Suprapubic skin (tissue), 4 donors: ENCODE measurements at places on chromosomes 7 and 10. TPM values are rescaled to one million over a fixed set of nuclear protein-coding genes. Genes with fewer than 3 reads are reported as not detected.

UBE3C gene
- 88.1 TPM for total RNA-seq

DNA sequence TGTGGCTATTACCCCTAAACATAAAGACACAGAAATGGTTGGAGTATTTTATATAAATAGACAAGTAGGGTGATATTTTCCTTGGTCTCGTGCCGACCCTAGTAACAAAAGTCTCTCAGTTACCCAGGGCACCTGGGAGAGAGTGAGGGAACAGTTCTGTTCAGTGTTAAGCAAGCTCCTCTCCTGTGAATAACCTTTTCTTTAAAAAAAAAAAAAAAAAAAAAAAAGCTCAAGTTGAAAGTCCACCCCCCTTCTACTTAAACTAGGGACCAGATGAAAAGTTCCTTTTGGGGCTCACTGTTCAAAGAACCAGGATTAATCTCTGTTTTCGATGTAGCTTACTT lies 636.9 kb upstream of the GALNT17 start:
- peaks cover 12% of the 10 kb centered on the region for H3K4me1 ChIP-seq
- H3K27me3 ChIP-seq: no peaks in the 10 kb centered on the region
- no peak overlapping the region for H3K4me3 ChIP-seq
- no peaks in the 10 kb centered on the region for H3K36me3 ChIP-seq

- no peak overlapping the region for H3K27ac ChIP-seq
- H3K4me3 ChIP-seq: no peak overlapping the region
- DNase-seq: no peak
- no peaks in the 10 kb centered on the region for H3K36me3 ChIP-seq
Observed at GRCh38 chr10:59577984-59578383, 131.7 kb downstream of the SLC16A9 start.

USP54 gene
- total RNA-seq: 70.2 TPM

DNA sequence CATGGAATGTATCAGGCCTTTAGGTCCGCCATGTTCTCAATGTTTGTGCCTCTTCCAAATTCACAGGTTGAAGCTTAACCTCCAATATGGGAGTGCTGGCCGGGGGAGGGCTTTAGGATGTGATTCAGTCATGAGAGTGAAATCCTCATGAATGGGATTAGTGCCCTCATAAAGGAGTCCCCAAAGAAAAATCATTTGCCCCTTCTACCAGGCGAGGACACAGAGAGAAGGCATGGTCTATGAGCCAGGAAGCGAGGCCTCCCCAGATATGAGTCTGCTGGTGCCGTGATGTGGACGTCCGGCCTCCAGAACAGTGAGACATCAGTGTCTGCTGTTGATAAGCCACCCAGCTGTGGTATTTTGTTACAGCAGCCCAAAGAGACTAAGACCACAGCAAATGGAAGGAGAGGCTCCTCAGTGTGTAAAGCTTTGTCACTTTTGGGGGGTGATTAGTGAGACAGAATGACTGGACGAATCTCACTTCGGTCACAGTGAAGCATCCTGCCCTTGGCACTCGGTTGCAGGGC lies 231.3 kb upstream of the KLF6 start:
- H3K4me1 ChIP-seq: peaks cover 4% of the 10 kb centered on the region
- H3K36me3 ChIP-seq: no peaks in the 10 kb centered on the region
- no peak overlapping the region for H3K4me3 ChIP-seq
- no peaks in the 10 kb centered on the region for H3K27me3 ChIP-seq

DNA sequence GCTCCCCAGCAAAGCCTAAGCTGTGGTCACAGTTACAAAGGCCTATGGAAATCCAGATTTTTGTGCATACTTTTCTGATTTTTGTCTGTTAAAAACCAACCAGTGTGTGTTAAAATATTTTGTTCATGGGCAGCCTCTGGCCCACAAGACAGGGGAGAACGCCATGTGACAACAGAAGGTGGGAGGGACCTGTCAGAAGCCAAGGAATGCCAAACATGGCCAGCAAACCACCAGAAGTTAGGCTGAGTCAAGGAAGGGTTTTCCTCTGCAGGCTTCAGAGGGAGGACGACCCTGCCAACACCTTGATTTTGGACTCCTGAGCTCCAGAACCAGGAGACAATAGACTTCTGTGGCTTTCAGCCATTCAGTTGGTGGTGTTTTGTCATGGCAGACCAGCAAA lies 127.3 kb downstream of the CUL2 start:
- no peaks in the 10 kb centered on the region for H3K27me3 ChIP-seq
- peaks cover 7% of the 10 kb centered on the region for H3K4me1 ChIP-seq
- H3K27ac ChIP-seq: no peak overlapping the region
- no peak overlapping the region for H3K4me3 ChIP-seq
- H3K36me3 ChIP-seq: no peaks in the 10 kb centered on the region

DNA sequence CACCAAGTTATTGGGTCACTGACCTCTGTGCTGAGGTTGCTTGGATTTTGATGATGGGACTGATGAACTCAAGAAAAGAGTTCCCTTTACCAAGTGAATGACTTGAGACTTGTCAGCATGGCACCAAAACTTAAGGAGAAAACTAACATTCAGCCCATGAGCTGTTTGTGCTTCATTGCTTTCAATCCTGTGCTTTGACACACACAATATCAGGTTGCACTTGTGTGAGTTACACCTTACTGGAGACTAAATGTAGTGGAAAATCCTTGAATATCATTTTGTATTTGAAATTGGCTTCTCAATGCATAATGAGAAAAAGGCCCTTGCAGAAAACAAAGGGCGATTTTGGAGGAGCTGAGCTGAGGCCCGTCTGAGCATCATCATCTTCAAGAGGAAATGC lies 2.7 kb downstream of the BAG3 start:
- peak overlapping the region; percentile 96 for H3K27ac ChIP-seq
- no peak for DNase-seq
- peaks cover 60% of the 10 kb centered on the region for H3K4me1 ChIP-seq
- H3K27me3 ChIP-seq: no peaks in the 10 kb centered on the region
- H3K4me3 ChIP-seq: peak overlapping the region; percentile 85

GRCh38 chr10:16728266-16728665 lies 89.0 kb downstream of the RSU1 start:
- H3K4me3 ChIP-seq: no peak overlapping the region
- H3K4me1 ChIP-seq: no peaks in the 10 kb centered on the region

DNA sequence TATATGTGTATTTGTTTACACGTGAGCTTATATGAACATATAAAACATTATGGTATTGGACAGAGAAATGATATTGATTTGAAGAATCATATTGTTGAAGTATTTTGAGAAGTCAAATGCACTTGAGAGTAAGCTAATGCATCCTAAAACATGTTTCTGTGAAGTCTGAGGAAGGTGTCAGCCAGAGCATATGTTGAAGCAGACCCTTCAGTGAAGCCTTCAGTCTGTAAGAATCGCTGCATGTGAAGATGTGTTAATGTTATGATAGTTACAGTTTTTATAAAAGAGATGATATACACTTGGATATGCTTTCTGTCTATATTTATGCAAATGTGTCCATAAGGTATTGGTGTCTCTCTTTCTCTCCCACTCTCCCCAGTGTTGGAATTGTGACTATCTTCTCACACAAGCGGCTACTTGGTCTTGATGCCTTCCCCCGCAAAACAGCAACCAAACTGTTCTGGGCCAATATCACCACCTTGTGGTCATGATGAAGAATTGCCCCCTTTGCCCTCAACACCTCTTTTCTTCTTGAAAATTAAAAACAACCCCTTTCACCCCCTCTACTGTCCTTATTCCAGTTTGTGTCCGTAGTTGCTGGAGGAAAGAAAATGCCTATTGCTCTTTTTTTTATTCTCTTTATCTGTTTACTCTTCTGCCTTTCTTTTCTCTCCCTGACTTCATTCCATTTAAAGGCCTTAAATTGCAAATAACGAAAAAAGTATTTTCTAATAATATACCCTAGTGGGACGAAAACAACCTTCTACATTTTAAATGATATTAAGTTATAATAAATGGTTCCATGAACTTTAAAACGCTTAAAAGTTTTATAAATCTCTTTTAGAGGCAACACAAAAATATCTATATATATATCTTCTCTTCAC lies 64.9 kb downstream of the IKZF1 start:
- no peak overlapping the region for H3K27ac ChIP-seq
- H3K27me3 ChIP-seq: no peaks in the 10 kb centered on the region
- no peak overlapping the region for H3K4me3 ChIP-seq
- no peaks in the 10 kb centered on the region for H3K36me3 ChIP-seq

GRCh38 chr10:120477743-120478141 lies 20.7 kb downstream of the PLPP4 start:
- no peak for DNase-seq
- H3K36me3 ChIP-seq: no peaks in the 10 kb centered on the region
- H3K4me1 ChIP-seq: no peaks in the 10 kb centered on the region
- no peak overlapping the region for H3K27ac ChIP-seq
- no peaks in the 10 kb centered on the region for H3K27me3 ChIP-seq

ABLIM1 gene
- 187 TPM for total RNA-seq

FZD8 gene
- total RNA-seq: 5.2 TPM

DNA sequence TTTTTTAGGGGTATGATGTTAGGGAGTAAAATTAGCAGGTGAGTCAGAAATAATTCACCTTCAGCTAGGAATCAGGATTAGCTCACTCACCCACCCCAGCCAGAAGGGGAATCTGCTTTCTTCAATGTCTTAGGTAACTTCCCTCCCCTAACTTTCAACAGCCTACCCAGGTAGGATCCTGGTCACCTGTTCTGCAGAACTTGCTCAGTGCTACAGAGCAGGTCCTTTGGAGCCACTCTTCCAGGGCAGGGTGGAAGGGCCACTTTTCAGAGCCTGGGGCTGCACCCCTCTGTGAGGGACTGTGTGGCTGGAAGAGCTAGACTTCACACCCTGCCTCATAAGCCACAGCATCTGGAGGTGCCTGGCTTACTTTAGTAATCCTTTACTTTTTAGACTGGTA lies 58.1 kb downstream of the SHH start:
- no peak overlapping the region for H3K4me3 ChIP-seq
- no peaks in the 10 kb centered on the region for H3K27me3 ChIP-seq
- DNase-seq: no peak
- H3K36me3 ChIP-seq: no peaks in the 10 kb centered on the region
- H3K27ac ChIP-seq: no peak overlapping the region

DNA sequence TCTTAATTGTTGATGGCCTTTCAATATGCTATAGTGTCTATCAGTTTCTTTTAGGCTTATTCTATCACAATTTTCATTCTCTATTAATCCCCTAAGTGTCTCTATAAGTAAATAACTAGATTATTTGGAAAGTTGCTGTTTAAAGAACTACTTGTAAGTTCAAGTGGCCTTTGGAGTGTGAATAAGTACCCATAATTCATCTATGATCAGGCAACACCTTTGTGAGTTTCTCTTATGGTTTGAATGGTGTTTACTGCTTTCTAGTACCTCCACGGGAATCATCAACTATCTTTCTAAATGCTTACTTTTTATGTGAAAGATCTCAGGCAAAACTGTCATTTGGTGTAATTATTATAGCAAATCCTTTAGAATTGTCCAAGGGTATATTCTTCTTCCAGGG lies 166.7 kb downstream of the POU6F2 start:
- H3K4me3 ChIP-seq: no peak overlapping the region
- H3K27ac ChIP-seq: no peak overlapping the region
- no peaks in the 10 kb centered on the region for H3K27me3 ChIP-seq
- no peak for DNase-seq

PRKCQ gene
- 0.51 TPM for total RNA-seq
